ENCODE measurements at places on chromosomes 6 and 20.

DNA sequence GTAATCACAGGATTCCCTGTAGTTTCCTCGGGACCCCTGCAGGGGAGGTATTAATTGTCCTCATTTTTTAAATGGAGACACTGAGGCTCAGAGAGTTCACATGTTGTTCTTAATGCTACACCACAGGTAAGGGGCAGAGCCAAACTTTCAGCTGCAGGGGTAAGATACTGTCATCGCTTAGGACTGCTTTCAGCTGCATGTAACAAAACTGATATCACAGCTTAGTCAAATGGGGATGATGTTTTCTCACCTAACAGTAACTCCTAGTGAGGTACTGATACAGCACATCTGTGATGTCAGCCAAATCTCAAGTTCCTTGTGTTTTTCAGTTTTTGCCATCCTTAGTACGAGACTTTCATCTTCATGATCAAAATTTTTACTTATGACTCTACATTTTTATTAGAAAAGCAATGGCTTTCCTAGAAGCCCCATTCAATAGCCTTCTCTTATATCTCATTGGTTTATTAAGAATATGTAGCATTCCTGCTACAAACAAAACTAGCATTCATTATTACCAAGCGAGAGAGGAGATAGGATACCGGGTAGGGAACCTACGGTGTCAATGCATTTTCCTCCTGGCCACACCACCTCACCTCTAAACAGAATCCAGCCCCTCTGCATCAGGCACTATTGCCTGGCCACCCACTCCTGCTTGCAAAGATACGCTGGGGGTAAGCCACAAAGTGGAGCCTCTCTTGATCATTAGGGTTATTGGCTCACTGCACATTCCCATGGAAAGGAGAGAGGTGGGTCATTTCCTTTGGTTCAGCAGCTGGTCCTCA, 557.5 kb downstream of the CD83 start:
- no peak for DNase-seq

DNA sequence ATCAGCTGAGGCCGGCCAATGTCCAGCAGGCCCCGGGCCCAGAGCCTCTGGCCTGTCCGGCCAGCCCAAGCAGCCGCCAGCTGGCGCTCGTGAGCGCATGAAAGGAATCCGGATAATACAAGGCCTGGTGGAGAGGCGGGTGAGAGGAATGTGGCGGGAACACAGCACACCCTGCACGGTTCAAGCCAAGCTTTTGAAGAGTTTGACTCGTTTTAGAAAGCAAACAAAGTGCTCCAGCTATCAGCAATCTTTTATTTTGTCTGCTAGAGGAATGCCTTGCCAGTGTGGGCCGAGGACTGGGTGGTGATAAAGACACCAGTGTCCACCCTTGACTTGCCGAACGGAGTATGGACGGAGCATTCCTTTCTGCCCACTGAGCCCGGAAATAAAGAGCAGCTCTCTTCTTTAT, 9.3 kb upstream of the NEDD9 start:
- DNase-seq, result no peak

- no peak for DNase-seq
Observed at GRCh38 chr6:168273441-168274036, 46.0 kb downstream of the DACT2 start.

DNA sequence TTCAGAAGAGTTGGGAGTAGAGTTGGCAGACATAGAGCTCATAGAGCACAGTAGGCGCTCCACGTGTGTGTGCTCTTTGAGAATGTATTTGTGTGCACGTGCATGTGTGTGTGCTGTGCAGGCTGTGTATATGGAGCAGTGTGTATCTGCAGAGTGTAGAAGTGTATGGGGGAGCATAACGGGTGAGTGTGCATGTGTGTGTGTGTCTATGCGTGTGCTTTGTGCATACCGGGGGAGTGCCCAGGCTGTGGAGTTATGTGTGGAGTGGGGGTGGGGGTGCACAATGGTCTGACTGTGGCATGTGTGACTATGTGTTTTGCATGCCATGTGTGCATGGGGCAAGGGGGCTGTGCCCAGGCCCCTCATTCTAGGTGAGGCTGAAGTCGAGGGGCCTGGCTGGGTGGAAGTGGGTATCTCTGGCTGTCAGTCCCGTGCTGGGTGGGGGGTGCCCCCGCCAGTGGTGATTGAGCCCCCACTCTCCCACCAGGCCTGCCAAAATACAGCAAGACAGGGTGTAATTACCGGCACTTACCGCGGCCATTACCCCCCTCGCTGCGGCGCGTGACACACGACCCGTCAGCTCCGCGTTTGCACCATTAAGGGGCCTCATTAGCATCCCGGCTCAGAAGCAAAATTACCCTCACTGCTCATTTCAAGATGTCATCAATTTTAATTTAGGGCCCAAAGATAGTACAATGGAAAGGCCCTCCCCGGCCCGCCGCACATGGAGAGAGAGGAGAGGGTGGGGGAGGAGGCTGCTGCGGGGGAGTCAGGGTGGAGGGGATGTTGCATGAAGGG, 39.1 kb downstream of the MDFI start:
- no peak for DNase-seq

DNA sequence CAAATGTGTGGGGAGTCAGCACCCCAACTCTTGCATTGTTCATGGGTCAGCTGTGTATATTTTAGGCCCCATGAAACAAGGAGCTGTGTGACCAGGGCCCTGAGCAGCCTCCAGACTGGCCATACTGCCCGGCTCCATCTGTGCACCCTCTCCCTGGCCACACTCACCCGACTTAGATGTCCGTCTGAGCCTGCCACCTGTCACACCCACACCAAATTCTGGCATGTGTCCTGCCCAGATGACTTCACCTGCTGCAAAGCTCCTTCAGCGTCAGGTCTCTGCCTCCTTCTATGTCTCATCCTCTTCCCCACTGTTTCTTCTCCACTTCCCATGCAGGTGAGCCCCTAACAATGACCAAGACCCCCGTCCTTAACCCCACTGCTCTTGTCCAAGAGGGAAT, 88.1 kb upstream of the THBS2 start:
- DNase-seq, result no peak

- peak; percentile 50 for DNase-seq
Observed at GRCh38 chr6:74574794-74575193, 631.1 kb downstream of the COL12A1 start.

DNA sequence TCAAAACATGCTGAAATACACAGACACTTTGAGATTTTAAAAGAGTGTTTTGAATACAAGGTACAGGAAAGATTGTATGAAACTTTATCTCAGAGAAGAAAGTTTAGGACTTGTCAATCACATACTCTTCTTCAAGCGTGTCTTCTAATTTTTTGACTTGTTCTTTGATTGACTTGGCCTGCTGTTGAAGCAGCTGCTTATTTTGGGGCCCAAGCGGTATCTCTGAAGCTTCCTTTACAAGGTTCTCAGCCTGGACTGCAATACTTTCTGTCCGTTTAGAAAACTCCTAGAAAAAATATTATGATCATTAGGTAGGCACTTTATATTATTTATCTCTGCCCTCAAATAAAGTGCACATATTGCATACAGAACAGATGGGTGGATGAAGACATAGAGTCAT, 201.3 kb downstream of the SYNE1 start:
- no peak for DNase-seq

DNA sequence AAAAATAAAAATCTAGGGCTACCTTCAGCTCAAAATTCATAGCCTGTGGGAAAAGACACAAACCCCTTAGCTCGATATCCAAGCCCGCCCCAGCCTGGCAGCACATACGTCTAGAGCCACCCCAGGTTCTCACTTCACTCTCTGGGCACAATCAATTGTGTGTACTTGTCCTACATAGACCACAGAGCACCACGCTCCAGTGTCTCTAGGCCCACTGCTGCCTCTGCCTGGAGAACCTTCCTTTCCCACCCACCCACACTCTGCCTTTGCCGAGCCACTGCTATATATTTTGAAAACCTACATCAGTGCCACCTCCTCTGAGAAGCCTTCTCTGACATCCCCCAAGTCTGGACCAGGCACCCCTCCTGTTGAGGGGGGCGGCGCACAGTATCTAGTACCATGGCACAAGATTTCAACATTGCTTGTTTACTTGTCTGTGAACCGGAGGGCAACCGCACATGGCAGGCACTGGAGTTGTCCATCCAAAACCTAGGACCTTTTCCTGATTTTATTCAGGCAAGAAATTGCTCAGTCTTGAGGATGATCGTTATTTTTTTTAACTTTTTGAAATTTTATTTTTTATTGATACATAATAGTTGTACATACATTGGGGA, 141.5 kb downstream of the UNC5CL start:
- no peak for DNase-seq

- no peak for DNase-seq
Observed at GRCh38 chr6:128710315-128710714, 172.6 kb upstream of the LAMA2 start.

DNA sequence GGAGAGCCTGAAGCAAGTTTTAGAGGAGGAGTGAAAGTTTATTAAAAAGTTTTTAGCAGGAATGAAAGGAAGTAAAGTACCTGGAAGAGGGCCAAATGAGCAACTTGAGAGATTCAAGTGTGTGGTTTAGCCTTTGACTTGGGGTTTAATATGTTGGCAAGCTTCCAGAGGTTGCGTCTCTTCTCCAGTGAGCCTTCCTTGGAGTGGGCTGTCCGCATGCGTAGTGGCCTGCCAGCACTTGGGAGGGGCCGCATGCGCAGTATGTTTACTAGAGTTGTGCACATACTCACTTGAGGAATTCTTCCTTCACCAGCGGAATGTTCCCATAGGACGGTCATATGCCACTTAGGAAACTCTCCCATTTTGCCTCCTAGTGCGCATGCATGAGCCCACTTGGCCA, 235.2 kb downstream of the ALDH8A1 start:
- DNase-seq, result no peak

- no peak for DNase-seq
Observed at GRCh38 chr20:59645761-59646171, 41.4 kb downstream of the PHACTR3 start.

DNA sequence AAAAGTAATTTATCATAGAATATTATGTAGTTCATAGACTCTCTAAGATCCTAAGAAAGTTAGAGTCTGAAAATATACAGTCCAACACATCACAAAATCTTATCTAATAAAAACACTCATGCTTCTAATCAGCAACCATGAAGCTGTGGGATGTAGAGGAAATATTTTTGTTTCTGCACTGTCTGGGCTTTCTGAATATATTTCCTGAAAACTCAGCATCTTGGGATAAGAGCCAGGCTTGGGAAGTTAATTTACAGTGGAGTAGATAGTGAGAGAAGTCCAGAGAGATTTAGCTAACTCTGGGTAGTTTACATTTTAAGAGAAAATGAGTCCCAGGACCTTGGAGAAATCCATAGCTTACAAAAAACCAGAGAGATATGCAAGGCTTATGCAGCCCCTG, 150.4 kb upstream of the BMP5 start:
- no peak for DNase-seq

DNA sequence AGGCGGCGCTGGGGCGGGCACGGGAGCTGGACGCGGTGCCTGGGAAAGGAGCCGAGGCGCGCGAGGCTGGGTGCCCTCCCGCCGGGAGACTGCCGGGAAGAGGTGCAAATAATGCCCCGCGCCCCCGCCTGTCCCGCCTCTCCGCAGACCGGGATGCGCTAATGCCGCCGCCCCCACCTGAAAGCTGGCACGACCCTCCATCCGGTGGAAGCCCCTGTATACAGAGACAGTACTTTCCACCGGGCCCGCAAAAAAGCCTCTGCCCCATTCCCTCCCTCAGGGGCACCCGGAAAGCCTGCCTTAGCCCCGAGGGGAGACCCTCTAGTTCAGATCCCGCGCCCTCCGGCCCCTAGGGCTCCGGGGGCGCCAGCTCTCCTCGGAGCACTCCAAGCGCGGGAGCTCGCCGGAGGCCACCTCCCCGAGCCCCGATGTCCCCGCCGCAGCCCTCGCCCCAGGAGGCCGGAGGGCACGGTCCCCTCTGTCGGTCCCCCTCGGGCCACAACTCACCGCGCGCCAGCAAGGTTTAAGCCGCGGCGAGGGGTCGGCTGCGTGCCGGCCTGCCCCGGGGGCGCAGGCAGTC, 1.2 kb downstream of the GRM4 start:
- no peak for DNase-seq

- no peak for DNase-seq
Observed at GRCh38 chr20:7496394-7496991, 443.8 kb downstream of the HAO1 start.

- no peak for DNase-seq
Observed at GRCh38 chr6:147903931-147904330, 395.4 kb downstream of the SAMD5 start.

DNA sequence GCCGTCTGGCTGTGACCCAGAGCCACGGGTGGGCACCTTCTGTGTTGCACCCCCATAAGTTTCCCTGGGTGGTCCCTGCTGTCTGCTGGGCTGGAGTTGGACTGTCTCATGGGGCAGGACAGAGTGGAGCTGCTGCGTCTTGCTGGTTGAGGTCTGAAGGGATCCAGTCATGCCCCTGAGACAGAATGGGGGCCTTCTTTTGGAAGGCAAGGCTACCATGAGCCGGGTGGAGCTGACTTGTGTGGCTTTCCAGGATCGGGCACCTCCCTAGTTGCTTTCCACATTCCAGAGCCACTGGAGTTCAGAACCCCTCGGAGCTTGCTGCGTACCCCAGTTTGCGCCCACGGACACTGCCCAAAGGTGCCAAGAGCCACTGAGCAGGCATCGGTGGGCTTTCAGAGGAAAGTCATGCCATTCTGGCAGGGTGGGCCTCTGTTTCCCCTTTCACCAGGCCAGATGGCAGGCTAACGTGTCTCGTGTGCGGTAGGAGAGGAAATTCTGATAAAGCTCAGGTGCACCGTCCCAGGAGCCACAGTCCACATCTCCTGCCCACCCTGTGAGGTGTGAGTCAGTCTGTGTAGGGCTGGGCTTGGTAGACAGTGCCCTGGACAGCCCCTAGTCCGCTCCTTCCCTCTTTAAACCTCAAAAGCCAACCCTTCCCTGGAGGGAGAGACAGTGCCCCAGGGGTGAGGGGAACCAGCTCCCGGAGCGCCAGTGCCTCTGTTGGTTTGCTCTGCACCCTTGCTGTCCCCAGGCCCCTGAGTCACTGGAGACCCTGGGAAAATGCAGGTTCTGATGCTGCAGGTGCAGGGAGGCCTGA, 125.3 kb downstream of the SYCP2 start:
- DNase-seq, result no peak

DNA sequence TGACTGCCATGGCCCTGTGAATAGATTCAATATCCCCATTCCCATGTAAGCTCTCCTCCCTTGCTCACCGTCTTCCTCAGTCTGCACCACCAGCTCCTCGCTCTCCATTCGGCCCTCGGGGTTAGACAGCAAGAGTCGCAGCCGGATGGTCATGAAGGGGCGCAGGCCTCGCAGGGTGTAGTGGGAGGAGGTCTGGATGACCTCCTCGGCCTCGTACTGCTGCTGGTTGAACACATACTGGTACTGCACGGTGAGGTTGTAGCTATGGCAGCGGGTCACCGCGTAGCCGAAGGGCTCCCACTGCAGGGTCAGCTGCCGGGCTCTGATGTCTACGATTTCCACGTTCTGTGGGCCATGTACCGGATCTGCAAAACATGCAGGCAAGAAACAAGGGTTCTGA, 717.5 kb downstream of the PTPRT start:
- no peak for DNase-seq
